Mesothelial cell of epicardium (in vitro differentiated cells): ENCODE measurements at places on chromosomes 1 and 21.

GRCh38 chr1:48676376-48676775 is 100.3 kb downstream of the BEND5 start:
- DNase-seq, result no peak

DNA sequence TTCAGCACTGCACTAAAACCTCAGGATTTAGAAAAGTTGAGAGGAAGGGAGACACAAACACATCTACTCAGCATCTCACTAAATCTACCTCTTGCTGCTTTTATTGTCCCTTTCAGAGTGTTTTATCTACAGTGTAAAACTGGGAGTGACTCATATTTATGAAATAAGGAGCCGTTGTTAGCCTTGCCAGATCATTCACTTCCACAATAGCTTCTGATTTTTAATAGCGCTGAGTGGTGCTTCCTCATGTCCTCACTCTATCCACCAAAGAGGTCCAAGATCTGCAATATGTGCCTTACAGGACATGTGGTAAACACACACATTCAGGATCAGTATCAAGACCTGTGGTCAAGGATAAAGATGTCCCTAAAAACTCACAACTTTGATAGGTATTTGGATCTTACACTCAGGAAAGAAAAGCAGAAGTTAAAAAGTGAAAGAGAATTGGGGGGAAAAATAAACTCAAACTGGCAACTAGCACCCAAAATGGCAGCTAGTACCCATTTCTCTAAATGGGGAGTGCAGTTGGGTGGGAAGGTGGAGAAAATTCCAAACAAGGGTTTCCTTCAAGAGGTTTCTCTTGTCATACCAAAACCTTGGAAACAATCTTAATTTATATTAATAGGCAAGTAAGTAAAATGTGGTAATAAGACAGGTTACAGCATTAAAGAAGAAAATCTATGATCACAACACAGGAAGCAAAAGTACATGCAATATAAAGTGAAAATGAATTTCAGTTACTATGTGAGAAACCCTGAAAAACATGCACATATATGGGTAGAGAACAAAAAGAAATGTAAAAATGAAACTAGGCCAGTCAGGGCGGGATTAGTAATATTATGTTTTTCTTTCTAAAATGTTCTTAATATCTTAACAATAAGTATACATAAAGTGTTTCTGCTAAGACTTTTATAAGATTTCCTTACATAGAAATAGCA is 15.9 kb downstream of the DUSP10 start:
- no peak for DNase-seq

GRCh38 chr1:12417389-12417788 is 187.6 kb downstream of the VPS13D start:
- no peak for DNase-seq

DNA sequence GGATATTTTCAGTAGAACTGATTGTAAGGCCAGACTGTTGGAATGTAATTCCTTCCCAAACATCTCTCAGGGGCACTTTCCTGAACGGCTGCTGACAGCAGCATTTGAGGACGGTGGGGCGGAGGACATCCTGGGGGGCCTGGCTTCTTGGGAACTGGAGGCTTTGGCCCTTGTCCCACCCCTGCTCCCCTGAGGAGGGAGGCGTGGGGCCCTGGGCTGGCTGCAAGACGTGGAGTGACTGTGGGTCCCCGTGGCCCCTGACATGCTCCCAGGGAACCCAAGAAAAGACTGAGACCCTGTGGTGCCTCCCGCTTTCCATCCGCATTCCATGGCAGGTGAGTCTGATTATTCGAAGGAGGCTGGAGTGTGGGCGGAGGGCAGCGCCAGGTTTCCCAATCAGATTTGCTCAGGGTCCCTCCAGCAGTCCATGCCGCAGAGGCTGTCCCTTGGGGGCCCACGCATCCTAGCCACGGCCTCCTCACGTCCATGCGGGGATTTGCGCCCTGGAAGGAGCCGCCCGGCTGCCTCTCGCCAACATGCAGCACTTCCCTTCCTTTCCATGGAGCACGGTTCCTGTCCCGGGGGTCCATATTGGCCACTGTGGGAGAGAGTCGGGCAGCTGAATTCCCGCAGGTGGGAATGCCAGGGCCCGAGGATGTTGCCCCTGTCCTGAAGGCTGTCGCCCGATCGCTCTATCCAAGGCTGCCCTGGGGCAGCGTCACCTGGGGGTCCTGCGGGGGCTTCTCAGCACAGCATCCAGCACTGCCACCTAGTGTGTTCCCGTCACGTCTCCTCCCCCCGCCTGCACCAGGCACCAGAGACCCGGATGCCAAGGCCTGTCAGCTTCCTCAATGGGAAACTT is 69.0 kb downstream of the FAAP20 start:
- no peak for DNase-seq

GRCh38 chr1:172394141-172394751 is 26.2 kb upstream of the C1orf105 start:
- no peak for DNase-seq
